BJ (cell line): ENCODE measurements at places on chromosomes 4 and X.

GRCh38 chrX:122270809-122271494 is 913.1 kb upstream of the GRIA3 start:
- DNase-seq = no peak

- no peak for DNase-seq
Observed at GRCh38 chr4:128564081-128564630, 245.3 kb upstream of the JADE1 start.

DNA sequence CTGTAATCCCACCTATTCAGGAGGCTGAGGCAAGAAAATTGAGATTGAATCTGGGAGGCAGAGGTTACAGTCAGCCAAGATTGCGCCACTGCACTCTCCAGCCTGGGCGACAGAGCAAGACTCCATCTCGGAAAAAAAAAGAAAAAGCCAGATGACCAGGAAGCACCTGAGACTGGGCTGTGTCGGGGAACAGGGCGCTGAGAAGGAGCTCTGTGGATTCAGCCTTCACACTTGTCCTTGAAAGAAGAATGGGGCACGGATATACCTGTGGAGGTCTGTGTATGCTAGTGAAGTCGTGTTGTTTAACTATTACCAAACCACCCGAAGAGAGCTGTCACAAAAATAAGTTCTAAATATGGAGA is 39.3 kb upstream of the TADA2B start:
- no peak for DNase-seq

DNA sequence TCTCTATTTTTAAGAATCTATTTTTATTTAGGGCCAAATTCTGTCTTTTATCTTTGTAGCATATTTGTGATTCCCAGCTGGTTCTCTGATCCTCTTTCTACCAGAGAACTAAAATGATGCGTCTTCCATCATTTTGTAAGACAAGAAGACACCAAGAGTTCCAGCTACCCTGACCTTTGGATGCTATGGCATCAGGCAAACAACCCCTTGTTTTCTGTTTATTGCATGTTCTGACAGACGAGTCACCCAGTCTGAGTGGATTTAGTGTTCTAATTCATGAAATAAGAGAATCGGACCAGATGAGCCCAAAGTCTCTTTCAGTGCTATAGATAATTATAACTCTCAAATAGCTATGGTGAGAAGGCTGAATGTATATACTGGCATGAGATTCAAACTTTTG is 69.7 kb downstream of the ZFYVE28 start:
- DNase-seq = no peak

DNA sequence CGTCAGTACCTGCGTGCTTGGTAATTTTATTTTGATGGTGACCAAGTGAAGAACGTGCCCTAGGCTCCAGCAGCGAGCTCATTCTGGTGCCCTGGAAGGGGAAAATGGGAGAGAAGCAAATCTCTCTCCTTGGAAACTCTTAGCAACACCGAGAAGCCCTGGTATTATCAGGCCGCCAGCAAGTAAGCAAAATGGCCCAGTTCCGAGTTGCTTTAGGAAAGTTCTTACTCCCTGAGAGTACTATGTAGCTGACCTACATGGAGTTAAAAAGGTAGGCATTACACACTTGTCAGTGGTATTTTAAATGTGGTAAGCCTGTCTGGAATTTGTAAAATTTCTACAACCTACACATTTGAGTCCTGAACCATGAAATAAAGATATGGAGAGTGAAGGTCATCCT is 146.4 kb downstream of the CPEB2 start:
- no peak for DNase-seq

DNA sequence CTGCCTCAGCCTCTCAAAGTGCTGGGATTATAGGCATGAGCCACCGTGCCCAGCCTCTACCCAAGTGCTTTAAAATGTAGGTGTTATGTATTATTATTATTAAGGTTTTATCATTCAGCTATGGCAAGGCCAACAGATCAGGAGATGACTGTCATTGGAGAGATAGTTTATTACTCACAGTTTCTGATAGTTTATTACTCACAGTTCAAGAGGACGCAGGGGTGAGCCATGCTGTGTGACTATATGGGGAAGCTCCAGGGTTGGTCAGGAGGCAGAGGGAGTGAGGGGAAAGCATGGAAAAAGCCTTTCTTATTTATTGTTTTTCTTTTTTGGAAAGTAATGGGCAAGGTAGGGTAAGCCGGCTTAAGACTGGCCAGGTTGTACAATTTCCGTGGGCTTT is 25.4 kb upstream of the ARSD start:
- no peak for DNase-seq

- no peak for DNase-seq
Observed at GRCh38 chr4:25351777-25352416, 25.2 kb upstream of the ANAPC4 start.

DNA sequence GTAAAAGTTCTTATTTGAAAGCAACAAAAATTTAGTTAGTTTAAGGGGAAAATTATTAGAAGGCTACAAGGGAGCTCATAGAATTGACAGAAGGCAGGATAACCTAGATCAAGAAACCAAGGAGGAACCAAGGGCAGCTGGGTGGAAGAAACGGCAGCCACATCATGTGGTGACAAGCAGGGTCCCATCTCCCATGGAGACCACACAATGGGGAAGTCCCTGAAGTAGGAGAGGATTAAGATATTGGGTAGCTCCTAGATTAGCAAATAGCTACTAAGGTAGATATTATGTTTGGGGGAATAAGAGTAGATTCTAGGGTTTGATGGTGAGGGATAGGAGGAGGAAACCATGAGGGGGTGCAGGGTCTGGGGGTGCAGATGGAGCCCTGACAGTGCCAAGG is 48.0 kb upstream of the TMEM154 start:
- no peak for DNase-seq

- no peak for DNase-seq
Observed at GRCh38 chrX:8405631-8406030, 59.0 kb upstream of the VCX3B start.

GRCh38 chrX:102958794-102959193 is 21.7 kb downstream of the RAB40AL start:
- DNase-seq = no peak

- no peak for DNase-seq
Observed at GRCh38 chr4:180840142-180840541, 1403.1 kb upstream of the TENM3 start.

DNA sequence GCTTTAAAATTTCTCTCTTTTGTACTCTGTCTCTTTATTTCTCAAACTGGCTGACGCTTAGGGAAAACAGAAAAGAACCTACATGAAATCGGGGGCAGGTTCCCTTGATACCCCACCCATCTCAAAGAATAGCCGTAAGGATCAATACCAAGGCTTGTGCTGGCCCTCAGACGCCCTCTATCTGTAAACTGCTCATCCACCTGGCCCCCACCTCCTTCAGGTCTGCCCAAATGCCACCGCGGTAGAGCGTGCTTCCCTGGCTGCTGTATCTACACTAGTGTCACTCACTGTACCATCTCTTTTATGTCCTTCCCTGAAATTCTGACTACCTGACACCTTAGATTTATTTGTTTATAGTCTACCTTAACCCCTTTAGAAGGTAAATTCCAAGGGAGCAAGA is 62.8 kb downstream of the SMIM20 start:
- no peak for DNase-seq

- no peak for DNase-seq
Observed at GRCh38 chrX:69165087-69165651, at the start of gene PJA1. TSS of gene PJA1 (minus strand) at chrX:69165453. CDS start at chrX:69163073, 2,380 bp downstream.

GRCh38 chrX:150199803-150200202 is 163.3 kb upstream of the MAMLD1 start:
- DNase-seq = no peak

DNA sequence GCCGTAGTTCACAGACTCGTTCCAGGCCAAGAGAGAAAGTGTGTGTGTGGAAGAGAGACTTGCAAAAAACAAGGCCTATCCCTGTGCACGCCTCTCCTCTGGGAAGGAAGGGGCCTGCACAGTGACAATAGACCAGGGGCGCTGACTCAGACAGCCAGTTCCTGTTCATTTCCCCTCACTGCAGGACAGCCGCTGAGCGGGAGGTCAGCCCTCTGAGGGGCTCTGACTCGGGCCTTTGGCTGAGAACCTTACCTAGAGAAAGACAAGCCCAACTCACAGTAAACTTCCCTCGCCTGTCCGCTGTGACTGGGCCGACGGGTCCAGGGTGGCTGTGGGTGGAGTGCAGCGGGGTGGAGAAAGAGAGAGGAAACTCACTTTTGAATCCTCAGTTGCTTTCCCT is 52.1 kb downstream of the RTL5 start:
- DNase-seq = no peak

DNA sequence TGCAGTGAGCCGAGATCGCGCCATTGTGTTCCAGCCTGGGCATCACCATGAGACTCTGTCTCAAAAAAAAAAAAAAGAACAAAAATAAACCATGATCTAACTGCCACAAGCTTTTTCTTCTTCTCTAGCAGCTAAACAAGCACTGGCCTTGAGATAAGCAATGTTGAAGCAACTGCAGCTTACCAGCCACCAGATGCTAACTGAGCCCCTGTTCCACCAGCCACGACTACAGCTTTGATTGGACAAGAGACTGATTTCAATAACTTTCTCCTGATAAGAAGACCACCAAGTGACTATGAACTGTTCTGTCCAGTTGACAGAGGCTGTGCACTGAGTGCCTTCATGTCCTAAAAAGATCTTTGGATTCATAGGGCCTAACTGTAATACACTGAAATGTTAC is 58.5 kb downstream of the DCTD start:
- no peak for DNase-seq

- no peak for DNase-seq
Observed at GRCh38 chr4:13182133-13182532, 302.0 kb downstream of the RAB28 start.

GRCh38 chrX:40987413-40987812 is 97.8 kb upstream of the USP9X start:
- DNase-seq = no peak

GRCh38 chr4:18529482-18529881 is 507.9 kb upstream of the LCORL start:
- DNase-seq = no peak

- DNase-seq = no peak
Observed at GRCh38 chrX:50606300-50606950, 135.8 kb upstream of the DGKK start.

DNA sequence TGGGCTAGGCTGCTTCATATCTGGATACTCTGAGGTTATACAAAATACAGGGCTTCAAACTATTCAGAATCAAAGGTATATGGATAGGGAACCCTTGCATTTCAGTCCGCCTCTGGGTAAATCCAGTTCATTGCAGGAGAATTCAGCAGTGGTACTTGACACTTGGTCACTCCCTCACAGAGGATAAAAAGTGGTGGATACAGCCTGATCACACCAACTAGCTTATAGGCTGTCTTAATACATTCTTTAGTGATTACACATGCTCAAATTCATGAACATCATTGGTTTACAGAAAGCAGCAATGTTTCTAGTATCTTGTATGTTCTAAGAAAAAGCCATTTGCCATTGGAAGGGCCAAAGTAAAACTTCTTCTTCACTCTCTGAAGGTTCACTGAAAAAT is 104.8 kb upstream of the PDE5A start:
- DNase-seq = no peak

DNA sequence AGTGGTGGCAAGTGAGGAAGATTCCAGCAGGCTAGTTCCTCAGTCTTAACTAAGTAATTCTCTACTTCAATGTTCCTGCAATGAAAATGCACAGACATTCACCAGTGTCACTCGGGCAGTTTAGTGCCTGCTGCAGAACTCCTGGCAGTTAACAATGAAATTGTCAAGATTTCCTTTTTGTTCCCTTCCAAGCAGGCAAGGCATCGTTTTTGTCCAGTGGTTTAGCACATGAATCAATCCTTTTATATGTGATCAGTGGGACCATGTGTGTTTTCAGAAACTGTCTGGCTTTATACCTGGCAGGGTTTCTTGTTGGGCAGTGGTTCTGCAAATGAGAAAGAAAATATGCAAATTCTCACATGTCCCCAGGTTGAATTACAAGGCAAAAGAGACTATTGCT is 122.2 kb downstream of the GBA3 start:
- DNase-seq = no peak

DNA sequence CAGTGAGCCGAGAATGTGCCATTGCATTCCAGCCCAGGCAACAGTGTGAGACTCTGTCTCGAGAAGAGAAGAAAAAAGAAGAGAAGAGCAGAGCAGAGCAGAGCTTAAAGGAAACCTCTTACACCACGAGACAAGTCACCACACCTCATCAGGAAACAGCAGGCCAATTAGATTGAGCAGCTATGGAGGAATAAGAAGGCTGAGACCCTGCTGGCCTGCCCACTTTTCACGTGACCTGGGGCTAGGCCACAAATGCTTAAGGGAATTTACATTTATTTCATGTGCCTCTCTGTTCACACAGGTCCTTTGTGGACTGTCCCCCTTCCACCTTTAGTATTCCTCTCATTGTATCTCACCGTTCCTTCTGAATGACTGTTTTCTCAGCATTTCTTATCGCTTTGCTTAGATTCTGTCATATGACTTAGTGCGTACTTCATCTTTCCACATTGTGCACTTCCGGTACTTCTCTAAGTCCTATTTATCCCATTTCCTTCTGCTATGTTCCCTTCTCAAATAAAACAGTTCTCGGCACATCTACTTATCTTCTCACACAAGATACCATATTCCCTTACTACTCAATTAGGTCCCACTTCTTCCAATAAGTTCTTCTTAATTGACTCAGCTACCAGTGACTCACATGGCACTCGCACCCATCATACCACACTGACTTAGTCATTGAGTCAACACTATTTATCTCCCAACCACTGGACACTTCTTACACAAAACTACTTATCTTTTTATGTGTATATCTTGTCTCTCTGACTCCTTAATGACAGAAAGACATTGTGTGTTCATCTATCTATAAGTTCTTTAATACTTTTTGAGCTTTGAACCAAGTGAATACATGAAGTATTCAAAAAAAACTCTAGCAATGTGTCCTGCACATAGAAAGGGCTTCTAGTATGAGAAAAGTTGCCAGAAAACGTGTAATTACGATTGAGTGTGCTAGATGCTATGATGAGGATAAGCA is 11.0 kb downstream of the CUL4B start:
- peak; percentile 82 for DNase-seq

GRCh38 chr4:136803433-136803832 is 728.9 kb downstream of the PCDH18 start:
- no peak for DNase-seq

DNA sequence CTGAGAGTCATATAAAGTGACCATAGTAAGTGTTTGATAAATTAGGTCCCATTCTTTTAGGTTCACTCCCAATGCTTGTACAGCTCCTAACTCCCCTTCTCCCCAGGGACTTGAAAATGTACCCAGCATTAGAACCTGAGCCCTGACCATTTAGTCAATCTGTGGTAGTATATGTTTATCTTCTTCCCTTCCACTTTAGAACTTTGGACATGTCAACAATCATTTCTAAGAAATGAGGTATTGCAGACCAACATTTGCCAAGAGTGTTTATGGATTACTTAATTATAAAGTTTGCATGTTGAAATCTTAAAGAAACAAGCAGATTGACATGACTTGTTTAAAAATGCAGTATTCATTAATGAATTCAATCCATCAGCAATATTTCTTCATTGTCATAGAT is 26.0 kb downstream of the AFM start:
- no peak for DNase-seq

- peak; percentile 22 for DNase-seq
Observed at GRCh38 chr4:3644849-3645627, 112.8 kb upstream of the LRPAP1 start.

GRCh38 chr4:17385403-17385802 is 126.5 kb downstream of the QDPR start:
- DNase-seq = no peak

- DNase-seq = no peak
Observed at GRCh38 chrX:42021058-42021457, 97.7 kb upstream of the CASK start.

- DNase-seq = peak; percentile 59
Observed at GRCh38 chr4:5750946-5751665, 40.1 kb downstream of the EVC start.
